ENCODE measurements at places on chromosomes 6 and 20. TPM values are rescaled to one million over a fixed set of nuclear protein-coding genes. Genes with fewer than 3 reads are reported as not detected.

VWA7 gene
- 2.2 TPM for total RNA-seq

HEY2 gene
- total RNA-seq, result 0.16 TPM

SMLR1 gene
- not detected for total RNA-seq

PAQR8 gene
- 34.0 TPM for total RNA-seq

RSPO3 gene
- not detected for total RNA-seq

RIN2 gene
- total RNA-seq, result 0.20 TPM

DSTN gene
- 41.3 TPM for total RNA-seq

FGD2 gene
- total RNA-seq, result 11.1 TPM

MCHR2 gene
- total RNA-seq, result not detected

BHLHE23 gene
- total RNA-seq, result not detected

COL12A1 gene
- total RNA-seq, result 0.76 TPM

SYCP2 gene
- total RNA-seq, result 3.0 TPM

Data from T-cell (primary cell).